ENCODE measurements at places on chromosomes 6 and 20. TPM values are rescaled to one million over a fixed set of nuclear protein-coding genes. Genes with fewer than 3 reads are reported as not detected.

The TPBG gene
- total RNA-seq, result 12.0 TPM

The CCM2L gene
- 14.2 TPM for total RNA-seq

The ECT2L gene
- total RNA-seq, result 0.21 TPM

The PHF20 gene
- total RNA-seq, result 76.8 TPM

The ADGRF4 gene
- not detected for total RNA-seq

The ULBP2 gene
- not detected for total RNA-seq

- no peak for DNase-seq
These were observed 52.2 kb downstream of the GOPC start for GRCh38 chr6:117550078-117550600.

DNA sequence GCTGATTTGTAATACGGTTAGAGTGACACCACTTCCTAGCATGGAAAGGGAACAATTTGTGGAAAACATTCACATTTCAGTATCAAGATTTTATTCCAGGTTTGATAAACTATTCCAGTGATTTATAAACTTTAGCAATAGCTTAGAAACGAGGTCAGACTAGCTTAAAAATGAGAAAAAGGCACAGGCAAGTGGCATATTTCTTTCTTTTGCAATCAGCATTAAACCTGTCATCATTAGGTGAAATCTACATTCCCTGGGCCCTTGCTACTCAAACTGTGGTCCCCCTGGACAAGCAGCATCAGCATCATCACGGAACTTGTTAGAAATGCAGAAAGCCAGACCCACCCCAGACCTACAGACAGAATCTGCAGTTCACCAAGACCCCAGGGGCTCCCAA is 29.9 kb downstream of the TBC1D7 start:
- no peak for DNase-seq

DNA sequence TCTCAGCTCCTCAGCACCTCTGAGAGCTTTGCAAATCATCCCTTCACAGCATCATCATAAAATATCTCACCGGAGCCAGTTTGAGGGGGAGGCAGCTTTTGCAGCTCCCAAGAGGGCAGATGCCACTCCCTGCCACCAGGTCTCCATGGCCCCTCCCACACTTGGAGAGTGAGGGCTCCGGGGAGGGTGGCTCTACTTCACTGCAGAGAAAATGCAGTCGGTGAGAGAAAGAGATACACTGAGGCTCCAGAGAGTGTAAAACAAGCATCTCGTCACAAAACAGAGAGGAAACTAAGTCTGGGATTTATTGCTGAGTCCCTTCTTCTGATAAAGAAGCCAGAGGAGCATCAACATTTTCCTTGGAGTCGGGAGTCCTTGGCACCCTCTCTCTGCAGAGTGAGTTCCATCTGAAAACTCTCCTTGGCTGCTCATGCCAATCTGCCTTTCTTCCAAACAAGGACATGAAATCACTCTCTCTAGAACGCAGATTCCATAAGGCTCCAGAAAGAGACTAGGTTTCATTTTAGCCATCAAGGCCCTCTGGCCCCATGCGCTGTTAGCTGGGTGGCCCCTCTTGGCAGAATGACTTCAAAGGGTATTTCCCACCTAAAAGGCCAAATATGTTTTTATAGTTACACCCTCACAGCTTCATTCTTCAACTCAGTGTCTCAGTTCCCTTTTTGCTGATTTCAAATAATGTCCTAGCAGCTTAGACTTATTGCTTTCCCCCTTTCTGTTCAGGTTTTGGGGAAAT is 70.6 kb upstream of the F13A1 start:
- no peak for DNase-seq

DNA sequence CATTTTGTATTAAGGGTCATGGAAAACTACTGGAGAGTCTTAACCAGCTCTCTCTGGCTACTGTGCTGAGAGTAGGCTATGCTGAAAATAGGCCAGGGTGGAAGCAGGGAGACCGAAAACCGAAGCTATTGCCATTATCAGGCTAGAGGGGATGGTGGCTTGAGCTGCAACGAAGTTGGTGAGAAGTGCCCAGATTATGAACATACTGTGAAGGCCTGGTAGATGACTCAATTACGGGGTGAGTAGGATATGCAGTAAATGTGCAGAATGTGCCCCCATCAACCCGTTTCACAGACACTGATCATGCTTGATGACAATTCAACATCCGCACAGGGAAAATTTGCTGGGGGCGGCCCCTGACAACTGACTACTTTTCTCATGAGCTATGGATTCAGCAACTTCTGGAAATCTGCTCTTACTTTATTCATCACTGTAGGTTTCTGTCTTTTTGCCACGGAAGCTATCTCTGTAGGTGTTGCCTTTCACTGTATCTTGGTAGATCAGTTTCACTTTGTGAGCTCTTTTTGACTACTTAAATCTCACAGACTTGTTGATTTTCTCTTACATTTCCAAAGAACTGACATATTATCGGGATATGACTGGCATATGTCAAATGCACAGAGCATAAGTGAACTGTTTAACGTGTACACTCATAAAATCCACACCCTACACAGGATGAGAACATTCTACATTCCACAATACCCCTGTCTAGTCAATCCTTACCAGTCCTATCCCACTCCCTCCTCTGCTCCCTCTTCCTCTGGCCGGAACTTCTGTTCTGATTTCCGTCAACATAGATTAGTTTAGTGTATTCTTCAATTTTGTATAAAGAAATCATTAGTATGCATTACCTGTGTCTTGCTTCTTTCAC is 15.5 kb upstream of the MEP1A start:
- DNase-seq, result no peak

DNA sequence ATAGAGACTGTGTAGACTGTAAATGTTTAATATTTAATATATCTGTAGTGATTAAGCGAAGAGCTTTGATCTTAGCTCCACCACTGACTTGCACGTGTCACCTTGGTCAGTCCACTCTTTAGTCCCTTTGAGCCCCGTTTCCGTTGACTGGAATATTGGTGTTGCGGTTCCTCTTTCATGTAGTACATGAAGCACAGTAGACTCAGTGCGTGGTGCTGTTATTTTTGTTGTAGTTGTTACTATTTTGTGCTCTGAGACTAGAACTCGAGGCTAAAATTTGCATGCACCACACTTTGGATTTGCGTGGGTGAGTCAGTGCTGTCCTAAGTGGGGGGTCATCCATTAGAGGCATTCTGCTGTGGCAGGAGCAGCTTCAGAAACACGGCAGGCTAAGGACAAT is 291.4 kb downstream of the QKI start:
- DNase-seq, result no peak

GRCh38 chr6:64680446-64680845 is 1026.6 kb downstream of the EYS start:
- DNase-seq, result no peak

- no peak for DNase-seq
These were observed 5.6 kb upstream of the RBCK1 start for GRCh38 chr20:402496-402885.

GRCh38 chr6:142906945-142907470 is 38.0 kb downstream of the HIVEP2 start:
- DNase-seq, result no peak

GRCh38 chr6:14765721-14766390 is 480.0 kb upstream of the JARID2 start:
- no peak for DNase-seq

DNA sequence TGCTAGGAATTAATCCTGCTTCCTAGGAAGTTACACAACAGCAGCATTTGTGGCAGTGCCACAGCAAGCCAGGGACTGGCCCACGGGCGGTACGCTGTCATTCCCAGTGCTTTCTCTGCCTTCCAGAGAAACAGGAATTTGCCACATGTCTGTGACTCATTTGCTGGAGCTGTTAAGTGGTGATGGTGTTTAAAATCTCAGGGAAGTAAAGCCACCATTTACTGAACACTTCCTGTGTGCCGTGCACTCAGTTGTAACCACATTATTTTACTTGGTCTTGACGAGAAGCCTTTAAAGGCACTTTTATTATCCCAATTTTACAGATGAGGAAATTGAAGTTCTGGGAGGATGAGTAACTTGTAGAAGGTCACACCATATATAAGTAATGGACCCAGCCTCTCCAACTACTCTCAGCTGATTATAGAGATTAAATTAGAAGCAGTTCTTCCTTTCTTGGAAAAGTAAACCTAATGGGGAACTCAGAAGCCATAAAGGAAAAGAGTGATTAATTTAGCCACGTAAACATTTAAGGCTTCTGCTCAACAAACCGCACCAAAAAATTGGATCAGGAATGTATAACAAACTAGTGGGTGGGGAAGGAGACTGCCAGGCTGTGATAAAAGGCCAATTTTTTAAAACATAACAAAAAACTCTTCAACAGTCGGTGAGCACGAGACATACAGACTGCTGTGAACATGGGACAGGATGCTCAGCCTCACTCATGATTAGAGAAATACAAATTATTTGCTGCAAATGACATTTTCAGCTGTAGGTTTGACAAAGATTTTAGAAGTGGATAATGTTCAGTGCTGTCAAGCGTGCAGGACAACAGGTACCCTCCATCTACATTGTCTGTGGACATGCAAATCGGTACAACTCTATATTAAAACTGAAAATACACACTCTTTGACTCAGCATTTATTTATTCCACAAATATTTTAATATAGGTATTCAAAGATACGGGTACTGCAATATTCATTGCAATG is 311.2 kb downstream of the NRN1 start:
- no peak for DNase-seq

DNA sequence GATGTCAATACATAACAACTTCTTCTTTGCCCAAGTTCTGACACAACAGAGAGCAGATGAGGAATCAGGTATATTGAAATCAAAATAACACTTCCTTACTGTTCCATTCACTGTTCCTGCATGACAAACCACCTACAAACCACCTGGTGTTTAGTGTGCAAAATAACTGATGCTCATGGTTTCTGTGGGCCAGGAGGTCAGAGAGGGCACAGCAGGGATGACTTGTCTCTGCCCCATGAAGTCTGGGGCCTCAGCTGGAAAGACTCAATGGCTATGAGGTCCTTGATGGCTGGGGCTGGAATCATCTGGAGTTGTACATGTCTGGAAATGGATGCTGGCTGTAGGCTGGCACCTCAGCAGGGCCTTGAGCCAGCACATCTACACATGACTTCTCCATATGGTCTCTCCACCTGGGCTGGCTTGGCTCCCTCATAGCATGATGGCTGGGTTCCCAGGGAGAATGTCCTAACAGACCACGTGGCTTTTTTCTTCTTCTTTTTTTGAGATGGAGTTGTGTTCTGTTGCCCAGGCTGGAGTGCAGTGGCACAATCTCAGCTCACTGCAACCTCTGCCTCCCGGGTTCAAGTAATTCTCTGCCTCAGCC is 7.4 kb upstream of the COX4I2 start:
- DNase-seq, result no peak

- DNase-seq, result no peak
These were observed 156.9 kb downstream of the ARID1B start for GRCh38 chr6:156934069-156934460.

DNA sequence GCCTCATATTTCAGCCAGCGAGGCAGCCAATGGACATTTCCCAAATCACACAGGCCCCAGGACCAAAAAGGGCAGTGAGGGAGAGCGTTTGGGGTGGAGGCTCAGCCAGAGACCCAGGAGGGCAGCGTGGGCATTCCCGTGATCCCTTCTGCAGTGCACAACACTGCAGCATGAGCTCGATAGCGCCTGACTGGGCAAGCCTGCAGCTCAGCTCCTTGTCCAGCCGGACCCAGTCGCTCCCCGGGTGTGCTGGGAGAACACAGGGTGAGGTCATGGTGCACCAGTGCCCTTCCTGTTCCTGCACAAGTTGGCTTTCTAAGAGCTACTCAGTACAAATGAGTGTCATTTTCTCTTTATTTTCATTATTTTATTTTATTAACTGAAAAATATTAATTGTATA is 5.9 kb downstream of the TTLL2 start:
- DNase-seq, result no peak

DNA sequence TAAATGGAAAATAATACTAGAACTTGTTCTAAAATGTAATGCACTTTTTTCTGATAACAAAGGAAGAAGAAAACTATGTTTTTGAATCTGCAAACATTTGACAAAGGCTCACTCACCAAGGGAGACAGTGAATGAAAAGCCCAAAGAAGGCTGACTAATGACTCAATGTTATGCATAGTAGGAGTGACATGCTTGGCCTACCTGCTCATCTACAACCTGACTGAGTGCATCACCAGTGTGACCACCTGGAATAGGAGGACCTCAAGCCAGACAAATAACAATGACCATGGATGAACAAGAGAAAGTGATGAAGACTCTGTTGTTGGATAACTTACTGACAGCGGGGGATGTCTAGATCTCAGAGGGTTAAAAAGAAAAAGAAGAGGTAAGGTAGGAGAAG is 157.2 kb downstream of the SIM1 start:
- no peak for DNase-seq

DNA sequence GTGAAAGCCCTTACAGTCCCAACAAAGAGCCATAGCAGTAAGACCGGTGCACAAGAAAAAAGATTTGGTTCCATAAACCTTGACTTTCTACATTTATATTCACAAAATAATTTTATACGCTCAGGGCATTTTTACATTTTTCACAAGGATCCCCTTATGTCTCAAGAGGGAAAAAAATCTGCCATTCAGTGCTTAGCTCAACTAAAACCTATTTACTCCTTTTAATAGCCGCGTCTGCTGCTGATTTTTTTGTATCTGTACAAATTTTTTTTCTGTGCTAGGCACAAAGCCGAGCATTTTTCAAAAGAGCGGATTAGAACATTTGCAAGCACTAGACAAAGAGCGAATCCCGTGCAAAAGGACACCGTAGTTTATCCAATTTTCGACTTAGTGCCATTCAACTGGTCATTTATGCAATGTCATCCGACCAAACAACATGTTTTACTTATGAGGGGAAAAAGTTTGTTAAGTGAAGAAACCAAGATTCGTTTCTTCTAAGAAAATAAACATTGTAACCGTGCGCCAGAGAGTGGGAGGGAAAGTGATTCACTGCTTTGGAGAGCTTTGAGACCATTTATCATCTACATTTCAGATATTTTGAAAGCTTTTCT is 3.7 kb downstream of the TFAP2D start:
- no peak for DNase-seq

DNA sequence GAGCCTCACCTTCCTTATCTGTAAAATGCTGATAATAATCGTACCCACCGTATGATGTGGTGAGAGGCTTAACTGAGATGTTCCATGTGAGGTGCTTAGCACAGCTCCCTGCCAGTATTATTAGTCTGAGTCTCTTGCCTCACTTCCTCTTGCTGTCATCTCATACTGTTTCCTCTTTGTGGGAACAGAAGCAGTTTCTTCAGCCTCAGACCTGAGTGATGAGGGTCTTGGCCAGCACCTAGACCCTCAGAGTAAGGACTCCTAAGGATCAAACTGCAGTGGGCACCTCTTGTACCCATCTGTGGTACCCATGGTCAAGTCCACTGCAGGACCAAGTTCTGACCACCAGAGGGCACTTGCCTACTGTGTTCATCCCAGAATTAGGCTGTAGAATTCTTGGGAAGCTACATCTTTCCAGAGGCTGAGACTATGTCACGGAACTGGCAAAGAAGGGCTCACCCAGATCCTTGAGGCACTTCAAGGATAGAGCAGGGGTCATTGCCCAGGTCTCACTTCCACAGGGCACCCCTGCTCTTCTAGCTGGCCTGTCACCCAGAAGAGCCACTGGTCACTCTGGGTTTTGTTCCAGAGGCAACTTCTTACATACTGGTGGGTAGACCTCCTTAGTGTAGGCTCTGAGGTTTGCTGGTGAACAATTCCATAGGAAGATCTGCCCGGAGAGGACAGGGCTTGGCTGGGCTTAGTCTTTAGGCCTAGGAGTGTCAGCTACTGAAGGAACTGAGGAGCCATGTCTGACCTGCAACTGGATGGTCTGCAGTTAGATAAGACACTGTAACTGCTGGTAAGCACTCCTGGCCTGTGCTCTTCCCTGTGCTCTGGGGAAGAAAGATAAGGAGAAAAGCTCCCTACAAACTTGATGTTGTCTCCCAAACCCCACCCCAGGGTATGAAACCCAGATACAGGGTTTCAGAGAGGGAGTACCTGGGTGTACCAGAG is 20.6 kb upstream of the SGK2 start:
- peak; percentile 85 for DNase-seq

Data from tibial nerve (tissue), 4 donors.